ENCODE measurements at places on chromosomes 1 and 21. TPM values are rescaled to one million over a fixed set of nuclear protein-coding genes. Genes with fewer than 3 reads are reported as not detected.

Gene AQP10
- not detected for total RNA-seq

Gene HRNR
- total RNA-seq: not detected

Gene STIL
- total RNA-seq: 6.3 TPM

Gene TMEM222
- total RNA-seq: 36.5 TPM

Gene ALX3
- total RNA-seq: 1.9 TPM

Gene PAQR6
- 0.65 TPM for total RNA-seq

Gene RAB42
- 14.6 TPM for total RNA-seq

Gene HSPB7
- total RNA-seq: 22.2 TPM

Gene SLAMF8
- total RNA-seq: 0.49 TPM

Gene RYR2
- not detected for total RNA-seq
